ENCODE measurements at places on chromosomes 12 and 14.

DNA sequence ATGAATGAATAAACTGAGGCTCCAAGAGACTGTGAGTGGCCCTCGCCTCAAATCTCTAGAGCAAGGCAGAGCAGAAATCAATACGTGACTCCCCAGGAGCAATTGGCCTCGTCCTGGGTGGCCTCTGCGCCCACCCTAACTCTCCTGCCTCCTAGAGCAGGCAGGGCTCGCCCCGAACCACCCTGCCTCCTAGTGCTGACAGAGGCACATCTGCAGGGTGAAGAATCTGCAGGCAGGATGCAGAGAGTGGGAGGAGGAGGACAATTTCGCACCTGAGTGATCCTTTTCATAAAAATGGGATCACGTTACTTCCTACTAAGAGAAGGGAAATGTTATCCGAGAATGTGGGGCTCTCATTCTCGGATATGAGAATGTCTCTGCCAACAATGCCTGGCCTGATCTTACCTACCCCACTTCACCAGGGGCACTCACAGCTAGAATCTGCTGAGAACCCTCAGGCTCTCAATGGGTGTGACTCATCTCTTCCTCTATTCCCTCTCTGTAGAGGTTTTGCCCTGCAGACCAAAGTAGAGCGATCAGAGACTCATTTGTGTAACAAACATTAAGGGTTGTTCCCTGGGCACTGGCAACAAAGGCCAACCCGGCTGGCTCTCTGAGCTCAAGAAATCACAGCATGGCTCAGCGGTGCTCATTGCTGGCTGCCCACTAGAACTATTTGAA, 61.7 kb upstream of the BCL2L14 start:
- DNase-seq: peak; percentile 92

- no peak for DNase-seq
Measured at GRCh38 chr14:33103489-33103888, 164.8 kb downstream of the NPAS3 start.

GRCh38 chr14:95057147-95057546, 100.2 kb downstream of the DICER1 start:
- DNase-seq: no peak

- DNase-seq: no peak
Measured at GRCh38 chr12:5624486-5625272, 192.8 kb downstream of the NTF3 start.

- DNase-seq: no peak
Measured at GRCh38 chr12:83414981-83415380, 728.3 kb downstream of the TMTC2 start.

DNA sequence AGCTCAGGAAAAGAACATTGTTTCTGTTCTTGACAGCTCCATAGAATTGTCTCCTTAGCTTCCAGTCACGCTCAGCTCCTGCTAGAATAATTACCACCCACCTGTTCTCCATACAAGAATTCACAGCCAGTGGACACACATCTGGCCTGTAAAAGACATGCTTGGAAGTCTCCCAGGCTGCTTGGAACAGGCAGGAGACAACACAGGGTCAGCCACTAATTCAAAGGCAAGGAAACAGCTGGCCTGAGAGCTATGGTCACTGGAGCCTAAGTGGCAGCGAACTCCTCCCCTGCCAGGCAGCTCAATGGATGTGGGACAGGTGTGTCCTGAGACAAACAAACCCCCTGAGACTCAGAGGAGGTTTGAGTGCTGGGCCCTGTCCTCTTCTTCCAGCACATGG, 22.9 kb upstream of the LTBP2 start:
- DNase-seq: no peak

DNA sequence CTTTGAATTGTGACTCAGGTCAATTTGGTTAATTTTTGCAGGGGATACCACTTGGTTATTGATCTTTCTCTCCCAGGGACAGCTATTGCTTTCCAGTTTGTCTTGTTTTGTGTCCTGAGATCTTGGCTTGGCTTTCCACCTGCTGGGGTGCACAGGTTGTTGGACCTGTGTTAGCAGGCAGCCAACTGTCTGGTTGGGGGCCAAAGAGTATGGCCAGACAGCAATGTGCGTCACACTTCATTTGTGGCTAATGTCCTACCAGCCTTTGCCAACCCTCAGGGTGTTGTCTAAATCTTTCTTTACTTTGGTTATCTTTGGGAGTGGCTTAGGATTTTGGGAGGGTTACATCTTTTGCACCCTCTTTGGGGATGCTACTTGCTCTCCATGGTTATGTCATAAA, 494.9 kb upstream of the ATP2B1 start:
- DNase-seq: no peak

- no peak for DNase-seq
Measured at GRCh38 chr14:91234791-91235114, 9.8 kb downstream of the GPR68 start.

DNA sequence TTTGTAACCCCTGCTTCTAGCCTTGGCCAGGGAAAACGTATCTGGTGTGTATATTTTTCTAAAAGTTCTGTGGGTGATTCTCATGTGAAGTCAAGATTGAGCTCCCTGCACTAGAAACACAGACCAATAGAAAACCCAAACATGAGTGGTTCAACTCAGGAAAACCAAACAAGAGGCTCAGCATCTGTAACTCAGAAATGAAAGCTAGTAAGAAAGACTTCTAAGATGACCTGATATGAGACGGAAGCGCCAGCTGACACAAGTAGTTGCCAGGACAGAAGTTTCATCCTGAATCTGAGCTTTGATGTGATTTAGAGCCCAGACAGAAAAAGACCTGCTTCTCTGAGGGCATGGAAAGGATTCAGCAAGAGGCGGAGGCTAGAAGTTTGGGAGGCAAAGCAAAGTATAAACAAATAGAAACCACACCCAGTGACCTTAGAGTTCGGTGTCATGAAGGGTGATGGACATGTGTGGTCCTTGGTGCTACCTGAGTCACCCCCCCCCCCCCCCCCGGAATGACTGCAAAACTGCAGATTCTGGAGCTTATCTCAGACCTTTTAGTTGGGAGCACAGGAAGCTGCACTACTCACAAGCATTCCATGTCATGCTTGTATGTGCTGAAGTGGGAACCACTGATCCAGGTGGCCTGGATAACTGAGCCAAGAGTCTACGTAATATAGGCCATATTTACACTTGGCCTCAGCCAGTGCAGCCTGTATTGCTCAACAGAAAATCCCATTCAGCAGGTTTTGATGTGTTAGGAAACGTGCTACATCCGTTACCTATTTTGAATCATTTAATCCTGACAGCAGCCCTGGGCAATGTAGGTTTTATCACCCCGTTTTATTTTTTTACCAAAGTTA, 191.3 kb downstream of the ANO6 start:
- DNase-seq: no peak

DNA sequence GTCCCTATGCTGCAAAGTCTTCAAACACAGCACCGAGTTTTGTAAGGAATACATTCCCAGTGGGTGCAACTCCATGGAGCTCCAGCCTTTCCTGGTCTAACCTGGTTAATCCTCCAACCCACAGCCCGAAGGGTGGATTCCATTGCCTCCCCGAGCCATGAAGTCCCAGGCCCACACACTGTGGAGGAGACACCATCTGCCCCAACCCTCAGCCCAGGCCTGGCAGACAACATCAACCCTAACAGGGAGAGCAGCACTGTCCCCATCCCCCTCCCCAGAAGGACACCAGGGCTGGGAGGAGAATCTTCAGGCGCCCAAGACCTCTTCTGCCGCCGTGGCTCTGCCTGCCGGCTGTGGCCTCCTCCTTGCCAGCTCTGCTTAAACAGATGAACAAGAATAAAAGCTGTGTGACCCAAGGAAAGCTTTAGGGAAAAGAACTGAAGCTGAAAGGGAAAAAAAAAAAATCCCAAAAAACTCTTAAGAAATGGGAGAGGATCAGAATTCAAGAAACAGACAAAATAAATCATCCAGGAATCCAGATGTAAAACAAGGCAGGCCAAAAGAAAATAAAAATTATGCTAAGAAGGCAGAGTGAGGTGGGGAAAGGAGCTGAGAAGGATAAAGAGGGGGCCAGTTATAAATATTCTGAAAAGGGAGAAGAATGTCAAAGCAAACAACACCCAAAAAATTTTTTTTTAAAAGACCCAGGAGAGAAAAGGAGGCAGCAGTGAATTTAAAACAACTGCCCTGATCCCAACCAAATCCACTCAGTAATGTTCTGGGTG, 16.0 kb upstream of the ZFP36L1 start:
- no peak for DNase-seq

DNA sequence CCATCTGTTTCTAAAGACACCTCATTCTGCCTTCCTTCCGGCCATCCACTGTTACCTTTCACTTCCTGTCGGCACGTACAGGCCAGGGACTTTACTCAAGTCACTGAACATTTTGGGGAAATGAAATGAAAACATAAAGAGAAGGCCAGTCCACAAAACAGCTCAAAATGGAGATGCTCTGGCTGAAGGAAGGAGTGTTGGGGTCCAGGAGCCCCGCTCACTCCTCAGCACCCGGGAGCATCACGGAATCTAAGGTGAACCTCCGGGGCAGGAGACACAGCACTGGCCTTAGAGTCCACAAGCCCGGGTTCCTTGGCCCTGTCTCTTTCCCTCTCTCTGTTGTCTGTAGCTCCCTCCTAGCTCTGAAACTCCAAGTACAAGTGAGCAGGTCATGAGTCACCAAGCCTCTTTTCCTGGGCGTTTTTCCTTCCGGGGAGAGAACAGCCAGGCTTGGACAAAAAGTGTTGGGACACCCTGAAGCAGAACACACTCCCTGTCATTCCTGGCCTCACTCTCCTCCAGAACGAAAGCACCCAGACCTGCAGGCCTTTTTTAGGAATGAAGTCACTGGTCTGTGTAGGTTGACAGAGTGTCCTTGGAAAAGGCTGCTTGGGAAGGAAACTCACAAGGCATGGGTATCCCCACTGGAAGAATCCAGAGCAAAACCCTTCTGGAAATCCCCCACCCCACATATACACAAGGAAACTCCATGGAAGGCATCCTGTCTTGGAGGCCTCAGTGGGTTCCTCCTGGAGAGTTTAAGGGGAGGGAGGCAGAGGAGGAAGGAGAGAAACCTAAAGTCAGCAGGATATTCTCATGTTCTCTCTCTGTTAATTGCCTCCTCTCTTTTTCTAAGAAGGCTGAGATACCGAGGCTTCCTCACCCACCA, 245.3 kb downstream of the ZFP36L1 start:
- no peak for DNase-seq

Data from NCI-H187 treated with DMSO at 0.1 percent for 48 hours (cell line).